HTR-8/SVneo (cell line): ENCODE measurements at places on chromosomes 4 and X.

DNA sequence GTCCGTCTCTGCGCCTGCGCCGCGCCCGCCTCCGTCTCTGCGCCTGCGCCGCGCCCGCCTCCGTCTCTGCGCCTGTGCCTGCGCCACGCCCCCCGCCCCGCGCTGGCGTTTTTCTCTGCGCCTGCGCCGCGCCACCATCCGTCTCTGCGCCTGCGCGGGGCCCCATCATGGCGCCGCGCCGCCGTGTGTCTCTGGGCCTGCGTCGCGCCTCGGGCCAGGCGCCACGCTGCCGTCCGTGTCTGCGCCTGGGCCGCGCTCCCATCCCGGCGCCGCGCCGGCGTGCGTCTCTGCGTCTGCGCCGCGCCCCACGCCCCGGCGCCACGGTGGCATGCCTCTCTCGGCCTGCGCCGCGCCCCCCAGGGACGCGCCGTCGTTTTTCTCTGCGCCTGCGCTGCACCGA is 51.8 kb upstream of the DUX4 start:
- no peak for DNase-seq

GRCh38 chrX:2409796-2410195 is 91.0 kb downstream of the DHRSX start:
- DNase-seq, result no peak

DNA sequence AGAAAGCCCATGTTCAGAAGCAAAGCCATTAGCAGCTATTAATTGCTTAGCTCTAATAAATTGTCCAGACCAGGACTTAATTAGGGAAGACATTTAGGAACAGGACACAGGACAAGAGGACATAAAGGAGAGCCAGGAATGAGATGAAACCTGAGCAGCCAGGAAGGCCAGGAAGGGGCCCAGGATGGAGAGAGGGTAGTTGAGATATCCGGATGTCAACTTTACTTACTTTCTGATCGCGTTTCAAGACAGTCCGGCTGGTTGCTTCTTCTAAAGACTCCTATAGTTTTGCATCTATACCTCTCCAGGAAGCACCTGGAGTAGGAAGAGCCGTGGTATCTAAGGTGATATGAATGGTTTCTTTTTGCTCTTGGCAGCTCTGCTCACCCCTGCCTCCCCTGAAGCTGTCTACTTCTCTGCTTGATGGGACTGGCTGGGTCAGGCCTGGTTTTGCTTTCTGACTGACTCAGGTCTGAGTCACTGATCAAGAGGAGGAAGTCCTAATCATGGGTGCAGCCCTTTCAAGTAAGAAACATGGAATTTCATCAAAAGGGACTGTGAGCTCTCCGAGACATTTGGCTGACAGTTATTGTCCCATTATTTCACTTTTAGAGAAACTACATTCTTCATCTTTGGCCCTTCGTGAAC is 733.3 kb downstream of the RPA4 start:
- no peak for DNase-seq

DNA sequence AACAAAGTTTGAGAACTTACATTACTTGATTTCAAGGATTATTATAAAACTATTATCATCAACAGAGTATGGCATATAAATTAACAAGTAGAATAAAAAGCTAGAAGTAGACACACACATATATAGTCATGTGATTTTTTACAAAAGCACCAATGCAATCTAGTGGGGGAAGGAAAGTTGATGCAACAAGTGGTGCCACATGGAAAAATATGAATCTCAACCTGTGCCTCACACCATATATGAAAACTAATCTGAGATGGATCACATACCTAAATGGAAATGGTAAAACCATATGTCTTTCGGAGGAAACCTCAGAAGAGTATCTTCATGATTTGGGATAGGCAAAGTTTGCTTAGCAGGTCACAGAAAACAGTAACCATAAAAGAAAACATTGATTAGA is 34.9 kb upstream of the USP9X start:
- DNase-seq, result no peak

- DNase-seq, result no peak
Observed at GRCh38 chrX:45715748-45716147, 515.1 kb upstream of the DIPK2B start.

- no peak for DNase-seq
Observed at GRCh38 chr4:185283723-185284122, 74.3 kb downstream of the SNX25 start.

GRCh38 chrX:47843363-47843762 is 6.7 kb downstream of the ZNF81 start:
- no peak for DNase-seq

- DNase-seq, result no peak
Observed at GRCh38 chr4:138049355-138049754, 192.8 kb downstream of the SLC7A11 start.

GRCh38 chrX:28757290-28757689 is 170.0 kb downstream of the IL1RAPL1 start:
- DNase-seq, result no peak

DNA sequence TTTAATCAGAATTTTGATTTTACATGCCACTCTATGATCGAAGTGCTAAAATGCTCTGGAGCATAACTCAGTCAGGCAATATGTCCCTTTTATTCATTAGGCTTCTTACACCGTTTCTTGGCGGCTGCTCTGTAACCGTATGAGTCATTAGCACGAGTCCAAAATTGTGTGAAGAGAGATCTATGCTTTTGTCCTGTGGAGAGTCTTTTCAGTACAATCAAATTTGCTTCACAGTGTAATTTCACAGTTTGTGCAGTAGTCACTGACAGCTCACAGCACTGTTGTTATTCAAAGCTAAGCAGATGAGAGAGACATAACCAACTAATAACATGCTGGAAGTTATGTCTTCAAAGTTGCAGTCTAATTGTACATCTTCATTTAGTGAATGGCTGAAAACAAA is 167.8 kb downstream of the PCDH10 start:
- DNase-seq, result no peak

- DNase-seq, result no peak
Observed at GRCh38 chr4:142585411-142585810, 260.7 kb downstream of the INPP4B start.

DNA sequence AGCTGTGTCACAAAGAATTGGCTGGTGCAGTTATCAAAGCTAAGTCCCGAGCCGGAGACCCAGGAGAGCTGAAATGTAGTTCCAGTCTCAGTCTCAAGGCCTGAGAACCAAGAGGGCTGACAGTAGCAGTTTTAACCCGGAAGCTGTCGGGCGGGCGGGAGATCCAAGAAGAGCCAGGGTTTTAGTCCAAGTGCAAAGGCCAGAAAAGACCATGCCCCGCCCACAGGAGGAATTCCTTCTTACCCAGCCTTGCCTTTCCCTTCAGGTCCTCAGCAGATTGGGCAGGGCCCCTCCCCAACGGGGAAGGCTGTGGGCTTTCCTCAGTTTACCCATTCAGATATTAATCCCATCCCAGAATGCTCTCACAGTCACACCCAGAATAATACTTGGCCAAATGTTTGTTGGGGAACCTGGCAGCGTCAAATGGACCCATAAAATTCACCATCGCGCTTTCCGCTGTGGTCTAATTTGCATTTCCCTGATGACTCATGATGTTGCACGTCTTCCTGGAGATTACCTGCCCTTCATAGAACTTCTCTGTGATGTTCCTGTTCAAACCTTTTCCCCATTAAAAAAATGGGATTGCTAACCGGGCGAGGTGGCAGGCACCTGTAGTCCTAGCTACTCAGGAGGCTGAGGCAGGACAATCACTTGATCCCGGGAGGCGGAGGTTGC is 16.2 kb downstream of the MAEA start:
- DNase-seq, result no peak

DNA sequence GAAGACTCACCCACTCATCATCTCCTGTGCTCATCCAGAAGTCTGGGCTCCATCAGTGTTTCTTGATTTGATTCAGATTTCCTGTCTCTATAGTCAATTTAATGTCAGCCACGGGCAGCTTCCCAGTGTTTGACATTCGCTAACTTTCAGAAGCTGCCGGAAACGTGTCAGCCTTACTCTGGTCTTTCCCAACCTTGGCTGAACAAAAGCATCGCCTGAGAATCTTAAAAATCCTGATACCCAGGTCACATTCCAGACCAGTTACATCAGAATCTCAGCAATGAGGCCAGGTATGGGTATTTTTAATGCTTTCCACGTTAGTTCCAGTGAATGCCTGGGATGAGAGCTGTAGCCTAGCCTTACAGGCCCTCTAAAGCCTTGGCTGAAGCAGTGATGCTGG is 233.8 kb downstream of the FRMPD4 start:
- DNase-seq, result no peak

GRCh38 chr4:40531636-40532023 is 98.0 kb downstream of the RBM47 start:
- DNase-seq, result no peak

GRCh38 chr4:27966664-27967063 is 1106.0 kb downstream of the STIM2 start:
- DNase-seq, result no peak

- no peak for DNase-seq
Observed at GRCh38 chr4:80454556-80454955, 119.0 kb downstream of the CFAP299 start.

DNA sequence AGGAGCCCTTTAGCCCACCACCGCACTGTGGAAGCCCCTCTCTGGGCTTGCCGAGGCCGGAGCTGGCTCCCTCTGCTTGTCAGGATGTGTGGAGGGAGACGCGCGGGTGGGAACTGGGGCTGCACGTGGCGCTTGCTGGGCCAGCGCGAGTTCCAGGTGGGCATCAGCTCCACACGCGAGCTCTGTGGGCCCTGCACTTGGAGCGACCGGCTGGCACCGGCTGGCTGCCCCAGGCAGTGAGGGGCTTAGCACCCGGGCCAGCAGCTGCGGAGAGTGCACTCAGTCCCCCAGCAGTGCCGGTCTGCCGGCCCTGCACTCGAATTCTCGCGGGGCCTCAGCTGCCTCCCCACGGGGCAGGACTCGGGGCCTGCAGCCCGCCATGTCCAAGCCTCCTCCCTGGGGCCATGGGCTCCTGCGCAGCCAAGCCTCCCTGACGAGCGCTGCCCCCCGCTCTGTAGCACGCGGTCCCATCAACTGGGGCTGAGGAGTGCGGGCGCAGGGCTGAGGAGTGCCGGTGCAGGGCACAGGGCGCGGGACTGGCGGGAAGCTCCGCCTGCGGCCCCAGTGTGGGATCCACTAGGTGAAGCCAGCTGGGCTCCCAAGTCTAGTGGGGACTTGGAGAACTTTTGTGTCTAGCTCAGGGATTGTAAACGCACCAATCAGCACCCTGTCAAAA is 93.6 kb downstream of the DTHD1 start:
- DNase-seq, result no peak

GRCh38 chr4:102338405-102338804 is 6.9 kb downstream of the SLC39A8 start:
- DNase-seq, result no peak

DNA sequence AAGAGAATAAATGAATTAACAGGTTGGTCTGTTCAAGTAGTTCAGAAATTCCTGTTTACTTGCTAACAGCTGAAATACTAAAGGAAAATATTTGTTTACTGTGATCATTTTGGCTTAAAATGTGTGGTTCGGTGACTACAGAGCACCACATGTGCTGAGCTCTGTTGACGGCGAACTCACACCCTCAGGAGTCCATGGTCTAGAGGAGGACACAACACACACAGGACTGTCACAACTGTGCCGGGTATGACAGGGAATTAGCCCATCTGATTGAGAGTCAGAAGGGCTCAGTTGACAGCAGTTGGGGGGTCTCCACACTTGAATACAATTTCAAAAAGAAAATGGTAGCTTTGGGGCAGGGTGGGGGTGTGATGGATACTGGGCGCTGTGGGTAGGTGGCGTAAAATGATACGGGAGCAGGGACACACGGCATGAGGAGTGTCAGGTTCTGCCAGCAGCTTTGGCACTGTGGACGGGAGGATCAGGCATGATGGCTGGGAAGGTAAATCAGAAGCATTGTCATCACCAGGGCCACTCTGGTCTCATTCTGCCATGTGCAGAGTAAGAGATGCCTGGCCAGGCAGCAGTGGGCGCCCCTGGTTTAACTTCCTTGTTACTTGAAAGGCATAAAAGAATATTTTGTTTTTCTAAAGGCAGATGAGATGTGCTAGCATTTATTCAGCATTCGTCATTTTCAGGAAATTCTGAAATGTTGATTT is 33.3 kb downstream of the CLDN22 start:
- DNase-seq, result no peak

DNA sequence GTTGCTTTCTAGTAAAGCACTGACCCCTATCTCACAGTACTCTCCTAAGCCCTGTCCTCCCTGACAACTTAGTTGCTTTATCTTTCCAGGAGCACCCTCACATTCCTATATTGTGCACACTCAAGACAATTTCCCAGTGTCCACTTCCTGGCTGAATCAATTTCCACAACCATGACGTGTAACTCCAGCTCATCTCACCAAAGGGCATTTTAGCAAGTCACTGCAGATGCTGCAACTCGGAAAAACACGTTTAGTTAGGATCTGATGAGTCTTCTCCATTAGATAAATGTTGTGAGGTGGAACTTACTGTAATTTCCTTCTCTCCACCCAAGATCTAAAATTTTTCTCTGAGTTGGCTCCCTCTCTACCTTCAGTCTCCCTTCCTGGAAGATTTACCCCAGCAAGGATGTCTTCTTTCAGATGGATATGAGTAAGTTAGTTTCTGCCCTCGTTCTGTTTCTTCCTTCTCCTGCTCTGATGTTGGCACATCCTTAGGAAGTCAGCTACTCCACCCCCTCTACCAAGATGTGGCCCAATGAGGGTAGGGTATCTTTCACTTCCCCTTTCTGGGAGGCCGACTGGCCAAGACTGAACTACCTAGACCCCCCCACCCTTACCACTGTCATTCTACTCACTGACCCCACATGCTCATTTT is 28.8 kb upstream of the IL13RA1 start:
- DNase-seq, result no peak

DNA sequence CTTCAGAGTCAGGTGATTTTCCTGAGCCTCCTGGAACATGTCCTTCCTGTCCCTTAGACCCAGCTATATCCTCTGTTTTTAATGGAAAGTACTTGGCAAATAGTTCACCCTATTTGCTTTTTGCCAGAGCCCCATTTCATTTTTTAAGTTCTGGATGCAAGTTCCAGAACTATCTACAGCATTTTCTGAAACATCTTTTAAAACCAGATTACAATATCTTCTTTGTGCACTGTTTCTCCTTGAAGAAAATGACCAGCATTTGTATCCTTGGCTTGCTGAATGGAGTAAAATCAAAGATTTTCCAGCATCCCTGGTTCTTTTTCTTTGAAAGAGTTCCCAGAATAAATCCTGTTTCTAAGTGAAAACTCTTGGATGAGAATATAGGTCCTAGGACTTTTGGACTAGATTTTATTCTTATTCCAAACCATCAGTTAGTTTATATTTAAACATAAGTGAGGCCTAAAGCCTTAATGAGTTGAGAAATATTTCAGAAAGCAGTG is 224.3 kb downstream of the ANK2 start:
- DNase-seq, result no peak
